Endothelial cell of coronary artery (primary cell): ENCODE measurements at places on chromosomes 7 and 10. TPM values are rescaled to one million over a fixed set of nuclear protein-coding genes. Genes with fewer than 3 reads are reported as not detected.

GPR37 gene
- total RNA-seq = 0.66 and 4.7 TPM in 2 replicates

DOCK4 gene
- 160 and 199 TPM in 2 replicates for total RNA-seq

RBP3 gene
- not detected in 2 replicates for total RNA-seq

ATRNL1 gene
- total RNA-seq = 0.09 and 0.47 TPM in 2 replicates

TPST1 gene
- total RNA-seq = 27.3 and 35.0 TPM in 2 replicates

CALML3 gene
- not detected in 2 replicates for total RNA-seq

ASAH2 gene
- 0.38 and 0.63 TPM in 2 replicates for total RNA-seq

SPDYE16 gene
- not detected in 2 replicates for total RNA-seq

MEST gene
- 8.3 and 52.8 TPM in 2 replicates for total RNA-seq

SLC16A12 gene
- total RNA-seq = 3.2 TPM in 1 of 2 replicates, not detected in the other

HOXA7 gene
- total RNA-seq = 0.45 and 1.0 TPM in 2 replicates

CLCN1 gene
- not detected in 2 replicates for total RNA-seq

TMEM176B gene
- 0.09 TPM in 1 of 2 replicates, not detected in the other for total RNA-seq

SRGN gene
- 961 and 1,471 TPM in 2 replicates for total RNA-seq

VPS50 gene
- total RNA-seq = 30.2 and 33.3 TPM in 2 replicates

CYP3A4 gene
- not detected in 2 replicates for total RNA-seq

C10orf67 gene
- total RNA-seq = not detected in 2 replicates

SPRN gene
- under 0.01 TPM in 2 replicates for total RNA-seq

ODAD2 gene
- total RNA-seq = 0.36 and 1.0 TPM in 2 replicates

CNOT4 gene
- total RNA-seq = 7.4 and 10.7 TPM in 2 replicates

CDHR1 gene
- total RNA-seq = not detected in 2 replicates

COL26A1 gene
- total RNA-seq = not detected in 2 replicates

VSTM2A gene
- total RNA-seq = not detected in 2 replicates

NDUFA5 gene
- total RNA-seq = 45.1 and 50.8 TPM in 2 replicates

NUTM2D gene
- 0.75 and 0.81 TPM in 2 replicates for total RNA-seq

AGR2 gene
- total RNA-seq = not detected in 2 replicates

PAPOLB gene
- total RNA-seq = under 0.01 and 0.09 TPM in 2 replicates

OGDHL gene
- total RNA-seq = 0.19 and 0.99 TPM in 2 replicates

PCGF6 gene
- total RNA-seq = 11.7 and 13.7 TPM in 2 replicates

ERVW-1 gene
- not detected in 2 replicates for total RNA-seq

GIMAP8 gene
- 38.5 and 60.6 TPM in 2 replicates for total RNA-seq

HOXA2 gene
- total RNA-seq = 0.63 and 0.85 TPM in 2 replicates

ADRB1 gene
- total RNA-seq = not detected in 2 replicates

ASB10 gene
- total RNA-seq = not detected in 2 replicates

MKRN1 gene
- 49.0 and 59.7 TPM in 2 replicates for total RNA-seq

VIPR2 gene
- total RNA-seq = not detected in 2 replicates

PDZD8 gene
- total RNA-seq = 10.4 and 14.4 TPM in 2 replicates

AKR1C1 gene
- 0.27 and 3.2 TPM in 2 replicates for total RNA-seq

MYO3A gene
- total RNA-seq = not detected in 2 replicates

MLXIPL gene
- not detected in 2 replicates for total RNA-seq

PWWP2B gene
- total RNA-seq = 9.6 and 10.5 TPM in 2 replicates
